ENCODE measurements at places on chromosomes 16 and 17.

DNA sequence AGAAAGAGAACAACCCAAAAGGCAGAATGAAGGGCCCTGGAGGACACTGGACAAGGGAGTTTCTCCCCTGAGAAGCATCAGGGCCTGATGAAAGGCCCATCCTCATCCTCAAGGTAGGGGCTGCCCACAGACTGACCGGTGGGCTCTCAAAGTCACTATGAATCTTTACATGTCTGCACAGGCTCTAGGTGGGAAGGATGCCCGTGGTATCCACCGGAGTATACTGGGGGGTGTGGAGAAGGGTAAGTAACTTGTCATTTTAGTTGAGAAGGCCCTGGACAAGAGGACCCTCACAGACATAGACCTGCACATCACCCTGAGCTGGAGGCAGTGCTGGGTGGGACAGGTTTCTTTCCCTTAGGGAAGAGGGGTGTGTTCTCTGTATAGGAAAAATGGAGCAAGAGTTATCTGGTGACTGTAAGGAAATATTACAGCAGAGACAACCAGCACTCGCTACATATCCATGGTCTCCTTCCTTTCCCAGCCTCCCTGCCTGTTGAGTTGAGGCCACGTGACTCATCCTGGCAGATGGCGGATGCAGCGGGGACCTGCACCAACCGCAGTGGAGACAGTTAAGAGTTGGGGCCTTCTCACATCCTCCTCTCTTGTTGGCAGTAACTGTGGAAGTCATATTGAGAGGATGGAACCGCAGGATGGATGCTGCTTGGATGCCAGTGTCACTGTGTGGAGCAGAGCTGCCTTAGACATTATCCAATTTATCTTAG is 45.6 kb upstream of the KCNJ12 start:
- no peak for DNase-seq

DNA sequence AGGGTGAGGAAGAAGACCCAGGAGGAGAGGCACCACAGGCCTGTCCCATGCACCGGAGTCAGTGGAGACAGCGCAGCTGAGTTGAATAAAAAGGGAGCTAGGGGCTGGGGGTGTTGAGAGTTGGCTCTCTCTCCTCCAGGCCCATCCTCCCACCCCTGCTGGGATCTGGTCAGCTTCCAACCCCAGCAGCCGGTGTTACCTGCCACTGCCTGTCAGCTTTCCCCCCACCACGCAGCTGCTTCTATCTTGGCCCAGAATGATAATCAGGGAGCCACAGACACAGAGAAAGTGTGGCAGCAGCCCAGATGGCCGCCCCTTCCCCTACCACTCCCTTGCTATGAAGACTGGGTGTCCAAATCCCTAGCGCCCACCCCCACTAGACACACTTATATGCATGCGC is 120.6 kb upstream of the RPL38 start:
- DNase-seq: no peak

DNA sequence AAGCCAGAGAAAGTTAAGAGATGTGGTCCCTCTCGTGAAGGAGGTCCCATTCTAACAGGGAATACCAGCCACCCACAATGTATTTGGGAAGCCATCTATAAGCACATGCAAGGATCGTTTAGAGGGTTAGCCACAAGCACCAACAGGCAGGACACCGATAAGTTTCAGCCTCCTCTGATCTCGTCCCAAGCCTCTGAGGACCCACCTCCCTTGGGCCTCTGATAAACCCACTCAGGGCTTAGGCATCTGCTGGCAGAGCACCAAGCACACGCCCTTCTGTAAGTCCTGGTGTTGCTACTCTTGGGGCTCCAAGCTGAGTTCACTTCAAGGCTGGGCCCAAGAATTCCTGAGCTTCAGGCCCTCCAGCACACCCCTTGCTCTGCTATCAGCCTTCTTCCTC is 5.4 kb upstream of the PNPO start:
- DNase-seq: no peak

DNA sequence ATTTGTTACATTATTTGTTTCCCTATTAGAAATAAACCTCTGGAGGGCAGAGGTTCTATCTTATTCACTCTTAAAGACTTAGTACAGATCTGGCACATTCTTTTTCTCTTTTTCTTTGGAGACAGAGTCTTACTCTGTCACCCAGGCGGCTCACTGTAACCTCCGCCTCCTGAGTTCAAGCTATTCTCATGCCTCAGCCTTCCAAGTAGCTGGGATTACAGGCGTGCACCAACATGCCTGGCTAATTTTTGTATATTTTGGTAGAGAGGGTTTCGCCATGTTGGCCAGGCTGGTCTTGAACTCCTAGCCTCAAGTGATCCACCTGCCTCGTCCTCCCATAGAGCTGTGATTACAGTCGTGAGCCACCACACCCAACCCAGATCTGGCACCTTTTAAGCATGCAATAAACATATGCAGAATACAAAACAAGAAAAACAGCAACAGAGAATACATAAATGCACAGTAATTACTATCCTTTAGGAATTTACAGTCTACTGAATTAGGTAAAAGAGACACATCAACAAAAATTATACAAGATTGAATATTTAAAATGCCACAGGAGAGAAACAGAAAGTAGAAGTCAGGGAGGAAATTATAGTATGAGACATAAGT is 52.1 kb downstream of the GPATCH8 start:
- no peak for DNase-seq

- DNase-seq: no peak
Observed at GRCh38 chr16:64253525-64253924, 868.3 kb downstream of the CDH11 start.

DNA sequence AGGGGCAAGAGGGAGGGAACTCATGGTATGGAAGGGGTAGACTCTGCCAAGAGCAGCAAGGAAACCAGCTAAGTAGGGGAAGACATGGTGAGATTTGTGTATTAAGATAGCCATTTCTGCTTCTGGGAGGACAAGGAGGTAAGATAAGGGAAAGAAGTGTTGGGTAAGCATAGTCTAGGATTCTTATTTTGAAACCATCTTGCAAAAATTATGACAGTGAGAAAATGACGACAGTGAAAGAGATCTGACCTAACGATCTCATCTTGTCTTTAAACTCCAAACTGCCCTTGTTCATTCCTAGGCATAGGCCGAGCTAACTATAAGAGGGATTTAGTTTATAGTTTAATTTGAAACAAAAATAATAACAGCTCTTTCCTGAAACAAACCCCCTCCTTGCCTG is 5.6 kb upstream of the RBL2 start:
- DNase-seq: no peak
